Activated T-cell treated with anti-CD3 and anti-CD28 coated beads for 48 hours (primary cell): ENCODE measurements at places on chromosomes 5 and 9.

- no peak for DNase-seq
Measured at GRCh38 chr5:82917584-82917983, 159.6 kb downstream of the TMEM167A start.

DNA sequence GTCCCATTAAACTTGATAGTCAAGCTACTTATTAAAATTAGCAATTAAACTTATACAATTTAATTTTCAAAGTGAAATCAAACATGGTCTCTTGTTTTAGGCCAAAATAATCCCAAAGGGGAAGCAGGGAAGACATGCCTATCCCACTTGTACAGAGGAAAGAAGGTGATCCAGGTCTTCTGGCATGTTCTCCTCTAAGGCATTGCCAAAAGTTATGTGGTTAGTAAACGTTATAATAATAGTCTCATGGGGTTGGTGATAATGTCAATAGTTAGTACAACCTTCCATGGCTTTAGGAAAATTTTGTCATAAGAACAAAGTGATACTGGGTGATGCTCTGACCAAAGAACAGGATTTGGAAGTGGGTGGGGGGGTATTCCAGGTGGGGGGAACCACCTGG is 52.8 kb downstream of the ROR2 start:
- DNase-seq, result no peak

DNA sequence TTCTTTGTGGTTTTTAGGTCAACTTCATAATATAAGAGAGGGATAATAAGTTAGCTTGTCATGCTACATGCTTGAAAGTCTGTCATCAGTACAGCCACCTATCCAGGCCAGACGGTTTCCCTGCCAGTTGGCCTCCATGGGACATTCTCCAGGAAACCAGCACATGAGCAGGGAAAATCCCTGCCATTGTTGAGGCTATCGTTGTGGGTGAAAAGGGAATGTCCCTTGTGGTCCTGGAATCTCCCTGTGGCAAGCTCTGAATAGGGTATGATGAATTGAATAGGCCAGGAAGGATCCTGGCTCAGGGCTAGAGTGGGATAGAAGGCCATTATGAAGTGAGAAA is 12.3 kb downstream of the F2RL1 start:
- DNase-seq, result no peak

- no peak for DNase-seq
Measured at GRCh38 chr5:43304525-43304924, 8.7 kb downstream of the HMGCS1 start.

- DNase-seq, result no peak
Measured at GRCh38 chr5:6713274-6714225, at the start of gene TENT4A. TSS of gene TENT4A (plus strand) at chr5:6713432. CDS start at chr5:6713984, 552 bp downstream.

DNA sequence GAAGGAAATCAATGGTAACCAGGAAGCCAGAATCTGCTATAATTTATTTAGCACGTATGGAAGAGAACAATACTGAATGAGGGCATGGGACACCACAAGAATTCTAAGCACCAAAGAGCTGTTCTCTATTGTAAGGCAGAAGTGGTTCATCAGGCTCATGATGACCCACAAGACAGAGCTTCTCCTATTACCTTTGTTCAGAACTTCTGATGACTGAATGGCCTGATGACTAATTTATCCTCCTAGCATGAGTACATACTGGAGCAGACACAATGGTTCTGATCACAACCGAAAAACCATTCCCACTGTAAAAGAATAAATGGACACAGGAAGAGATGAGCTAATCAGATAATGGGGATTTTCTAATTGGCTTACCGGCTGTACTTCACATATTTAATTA is 329.8 kb upstream of the PDE4D start:
- no peak for DNase-seq

DNA sequence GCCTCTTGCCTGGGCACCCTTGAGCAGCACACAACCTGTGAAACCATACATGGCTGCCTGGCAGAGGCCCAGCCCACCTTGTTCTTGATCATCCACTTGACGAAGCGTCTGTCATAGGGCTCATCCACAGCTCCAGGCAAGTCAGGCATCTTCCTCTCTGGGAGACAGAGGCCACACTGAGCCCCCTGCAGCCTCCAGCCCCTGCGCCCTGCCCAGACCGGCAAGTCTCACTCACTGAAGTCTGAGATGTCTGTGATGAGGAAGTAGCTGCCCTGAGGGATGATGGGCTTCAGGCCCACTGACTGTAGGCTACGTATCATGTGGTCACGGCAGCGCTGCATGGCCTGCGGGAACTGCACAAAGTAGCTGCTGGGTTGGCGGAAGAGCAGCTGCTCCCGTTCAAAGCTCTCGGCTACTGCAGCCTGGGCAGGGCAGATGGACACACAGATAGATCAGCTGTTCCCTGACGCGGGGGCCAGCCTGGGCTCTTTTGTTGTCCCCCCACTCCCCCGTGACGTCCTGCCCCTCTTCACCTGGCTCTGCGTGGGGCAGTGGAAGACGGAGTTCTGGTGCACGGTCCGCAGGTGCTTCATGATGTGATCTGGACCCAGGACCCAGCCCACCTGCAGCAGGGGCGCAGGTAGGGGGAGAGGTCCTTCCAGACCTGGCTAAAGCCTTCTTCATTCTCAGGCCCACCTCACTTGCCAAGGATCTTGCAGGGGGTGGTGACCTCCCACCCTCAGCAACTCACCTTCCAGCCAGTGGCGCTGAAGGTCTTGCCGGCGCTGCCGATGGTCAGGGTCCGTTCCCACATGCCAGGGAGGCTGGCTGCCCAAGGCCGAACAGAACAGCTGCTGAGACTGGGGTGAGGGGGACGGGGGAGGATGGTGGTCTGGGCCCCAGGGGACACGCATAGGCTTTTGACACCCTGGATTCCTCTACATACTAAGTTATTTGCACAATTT is 5.9 kb upstream of the SPOUT1 start:
- DNase-seq, result no peak

DNA sequence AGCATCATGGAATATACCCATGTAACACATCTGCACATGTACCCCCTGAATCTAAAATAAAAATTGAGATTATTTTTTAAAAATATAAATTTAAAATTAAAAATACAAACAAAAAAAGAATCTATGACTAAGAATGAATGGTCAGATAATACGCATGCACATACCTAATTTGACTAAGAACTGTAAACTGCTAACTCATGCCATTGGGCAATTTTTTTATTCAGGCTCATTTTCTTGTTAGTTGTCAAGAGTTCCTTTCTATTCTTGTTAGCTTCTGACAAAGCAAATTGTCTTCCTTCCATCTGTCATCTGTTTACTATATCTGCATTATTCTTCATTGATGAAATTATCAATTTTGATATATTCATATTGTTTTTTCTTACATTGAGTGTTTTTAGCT is 69.5 kb upstream of the HAND1 start:
- DNase-seq, result no peak

- no peak for DNase-seq
Measured at GRCh38 chr9:99415606-99416005, 193.5 kb downstream of the SEC61B start.

DNA sequence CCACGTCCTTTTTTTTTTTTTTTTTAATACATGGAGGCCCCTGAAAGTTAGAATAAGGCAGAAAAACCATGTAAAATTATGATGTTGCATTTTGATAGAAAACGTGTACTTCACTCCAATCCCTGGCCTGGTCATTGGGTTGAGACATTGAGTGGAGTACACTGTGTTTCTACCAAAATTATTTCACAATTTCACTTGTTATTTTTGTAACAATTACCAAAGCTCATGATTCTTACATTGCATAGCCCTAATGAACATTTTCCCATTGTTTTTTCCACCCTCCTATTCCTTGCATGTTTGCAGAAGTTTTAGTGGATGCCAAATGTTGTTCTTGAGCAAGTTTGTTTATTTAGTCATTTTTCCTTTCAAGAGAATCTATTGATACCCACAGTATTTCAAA is 21.9 kb downstream of the MAMDC2 start:
- no peak for DNase-seq

GRCh38 chr5:137491121-137491520 is 8.0 kb downstream of the SPOCK1 start:
- DNase-seq, result no peak

- DNase-seq, result peak; percentile 6
Measured at GRCh38 chr5:56264417-56265025, 31.4 kb upstream of the ANKRD55 start.
